ENCODE measurements at places on chromosomes 1 and 21.

DNA sequence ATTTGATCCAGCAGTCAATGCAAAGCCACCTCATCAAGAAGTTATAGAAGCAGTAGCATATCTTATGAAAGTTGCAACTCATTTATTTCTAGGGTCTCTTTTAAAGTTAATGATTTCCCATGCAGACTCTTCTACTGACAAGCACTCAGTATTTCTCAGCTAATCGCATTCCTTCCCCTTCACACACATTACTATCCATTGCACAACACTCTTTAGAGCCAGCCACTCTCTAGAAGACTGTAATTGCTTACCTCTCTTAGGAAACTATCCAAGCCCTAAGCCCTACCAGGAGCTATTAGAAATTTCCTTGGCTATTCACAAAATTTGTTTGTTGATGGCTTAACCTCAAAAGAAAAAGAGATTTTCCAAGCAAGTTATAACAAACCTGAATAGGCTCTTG lies 106.0 kb downstream of the ADAMTS1 start:
- no peak for DNase-seq

- no peak for DNase-seq
Observed at GRCh38 chr1:52332411-52332810, 33.6 kb downstream of the CC2D1B start.

DNA sequence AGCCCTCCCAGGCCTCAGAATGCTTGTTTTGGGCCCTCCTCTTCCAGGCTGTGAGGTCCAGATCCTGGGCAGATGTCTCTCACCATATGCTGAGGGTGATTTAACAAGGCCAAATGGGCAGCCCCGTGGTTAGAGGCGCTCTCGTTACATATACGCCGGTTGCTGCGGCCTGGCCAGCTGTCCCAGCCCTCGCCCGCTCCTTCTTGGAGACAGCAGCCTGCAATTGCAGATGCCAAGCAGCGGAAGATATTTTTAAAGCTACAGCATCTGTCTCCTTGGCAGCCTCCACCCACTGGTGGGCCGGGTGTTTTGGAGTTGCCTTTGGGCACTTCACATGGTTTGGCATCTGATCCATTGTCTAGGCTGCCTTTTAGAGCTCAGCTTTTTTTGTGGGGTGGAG lies 178.8 kb upstream of the NFIA start:
- no peak for DNase-seq

GRCh38 chr21:26332867-26333266 lies 162.3 kb upstream of the APP start:
- DNase-seq: no peak

- no peak for DNase-seq
Observed at GRCh38 chr1:37602750-37603694, 7.3 kb upstream of the GNL2 start.

- peak; percentile 66 for DNase-seq
Observed at GRCh38 chr1:60813071-60813470, 269.3 kb upstream of the NFIA start.

DNA sequence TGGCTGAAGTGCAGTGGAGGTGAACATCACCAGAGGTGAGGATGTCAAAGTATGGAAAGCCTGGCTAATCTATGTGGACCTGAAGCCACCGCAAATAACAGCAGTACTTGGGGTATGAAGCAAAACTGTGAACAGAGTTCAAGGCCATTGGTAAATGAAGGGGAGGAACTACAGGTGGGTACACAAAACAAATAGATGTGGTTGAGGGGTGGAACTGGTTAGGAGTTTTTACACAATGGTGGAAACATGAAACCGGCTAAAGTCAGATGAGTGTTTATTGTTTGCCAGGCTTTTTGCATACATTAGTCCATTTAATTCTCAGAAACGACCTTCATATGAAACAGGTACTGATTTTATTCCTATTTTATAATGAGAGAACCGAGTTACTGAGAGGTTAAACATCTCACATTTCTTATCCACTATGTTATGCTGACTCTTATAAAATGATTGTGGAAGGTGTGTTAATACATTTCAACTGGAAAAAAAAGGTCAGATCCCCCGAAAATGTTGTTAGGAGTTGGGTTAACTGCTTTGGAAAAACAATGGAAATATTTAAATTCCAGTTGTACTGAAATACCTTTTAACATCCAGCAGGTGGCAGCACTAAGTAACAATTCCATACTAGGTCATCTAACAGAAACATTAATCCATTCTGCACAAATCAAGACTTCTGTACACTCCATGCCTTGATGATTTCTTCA lies 44.3 kb upstream of the GTF2B start:
- peak; percentile 12 for DNase-seq

DNA sequence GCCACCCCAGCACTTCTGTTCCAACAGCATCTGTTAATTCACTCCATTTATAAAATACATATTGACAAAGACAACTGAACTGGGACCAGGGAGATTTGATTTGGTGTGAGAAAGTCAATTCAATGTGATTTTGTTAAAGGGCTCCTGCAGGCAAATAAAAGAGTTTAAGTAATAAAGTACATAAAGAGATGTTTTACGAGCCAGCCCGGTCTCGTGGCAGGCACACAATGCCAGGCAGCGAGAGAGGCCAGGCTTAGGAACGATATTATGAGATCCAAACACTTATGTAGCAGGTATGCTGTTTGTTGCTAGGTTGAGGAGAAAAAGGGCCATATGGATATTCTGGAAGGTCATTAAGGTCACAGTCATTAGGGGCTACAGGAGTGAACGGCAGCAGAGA lies 227.1 kb downstream of the KCTD3 start:
- DNase-seq: no peak

DNA sequence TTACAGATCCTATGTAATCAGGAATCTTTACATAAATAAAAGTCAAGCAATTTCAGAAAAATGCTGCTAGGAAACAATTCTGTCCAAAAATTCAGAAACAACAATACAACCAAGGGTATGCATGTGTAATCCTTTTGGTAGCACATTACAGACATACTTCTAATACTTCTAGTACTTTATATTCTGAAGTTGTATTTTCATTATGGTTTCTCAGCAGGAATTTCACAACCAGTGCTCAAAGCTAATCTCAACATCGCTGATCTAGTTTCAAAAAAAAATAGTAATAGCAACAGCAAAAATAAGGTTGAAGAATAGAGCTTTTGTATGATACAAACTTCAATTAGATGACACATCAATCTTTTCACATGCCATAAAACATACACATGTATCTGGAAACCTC lies 545.2 kb downstream of the LTN1 start:
- DNase-seq: no peak

GRCh38 chr21:26758083-26758880 lies 86.9 kb downstream of the ADAMTS1 start:
- no peak for DNase-seq

- DNase-seq: no peak
Observed at GRCh38 chr1:75615613-75616435, 4.9 kb upstream of the SLC44A5 start.

DNA sequence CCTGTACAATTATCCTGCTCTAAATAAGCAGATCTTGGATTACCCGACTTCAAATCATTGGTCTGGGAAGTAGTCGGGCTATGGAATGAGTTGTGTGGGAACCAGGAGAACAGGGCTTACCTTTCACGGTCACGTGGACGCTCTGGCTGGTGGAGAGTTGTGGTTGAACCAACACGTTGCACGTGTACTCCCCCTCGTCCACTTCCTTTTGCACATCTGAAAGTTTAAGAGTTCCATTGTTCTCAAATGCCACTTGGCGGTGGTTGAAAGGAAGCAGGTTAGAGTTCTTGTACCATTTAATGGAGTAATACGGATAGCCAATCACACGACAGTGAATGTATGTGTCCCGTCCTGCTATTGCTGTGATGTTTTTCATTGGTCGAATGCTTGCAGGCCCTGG lies 470.7 kb downstream of the PCP4 start:
- no peak for DNase-seq

DNA sequence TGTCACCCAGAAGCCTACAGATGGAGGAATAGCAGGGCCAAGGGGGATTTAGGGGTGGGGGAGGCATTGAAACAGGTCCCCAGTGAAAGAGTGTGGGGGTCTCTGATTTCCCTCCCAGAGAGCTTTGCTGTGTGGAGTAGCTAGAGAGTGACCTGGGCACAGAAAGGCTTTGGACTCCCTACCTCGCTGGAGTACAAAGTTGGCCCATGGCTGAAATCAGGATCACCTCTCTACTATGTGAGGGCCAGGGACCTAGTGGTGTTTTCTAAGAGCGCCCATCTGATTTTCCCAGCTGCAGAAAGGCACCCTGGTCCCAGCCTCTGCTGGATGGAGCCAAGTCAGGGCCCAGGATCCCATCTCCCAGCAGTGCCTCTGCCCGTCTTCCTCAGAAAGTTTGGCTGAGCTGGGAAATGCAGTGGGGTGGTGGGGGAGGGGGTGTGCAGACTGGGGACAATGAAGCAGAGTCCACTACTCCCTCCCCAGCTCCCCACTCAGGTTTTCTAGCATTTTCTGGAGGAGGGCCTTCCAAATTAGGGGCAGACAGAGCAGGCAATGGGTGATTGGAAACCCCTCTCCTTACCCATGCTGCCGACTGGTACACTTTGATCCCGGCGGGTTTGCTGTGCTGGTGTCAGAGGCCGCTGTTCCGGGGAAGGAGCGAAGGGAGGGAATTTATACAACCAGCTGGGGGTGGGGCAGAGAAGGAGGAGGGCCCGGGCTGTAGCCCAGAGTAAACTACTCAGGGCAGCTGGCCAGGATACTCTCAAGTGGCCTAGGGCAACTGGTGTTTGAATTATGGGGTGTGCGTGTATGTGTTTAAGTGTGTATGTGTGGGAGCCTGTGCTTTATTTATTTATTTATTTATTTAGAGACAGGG lies at the start of gene SELENBP1:
Gene SELENBP1 (minus strand): TSS at position 648 of the 877 bp plus-strand sequence. CDS start 64 bp downstream, at position 584.
- DNase-seq: peak; percentile 21

- DNase-seq: no peak
Observed at GRCh38 chr1:213075725-213076124, 24.7 kb downstream of the RPS6KC1 start.

- no peak for DNase-seq
Observed at GRCh38 chr1:30735124-30735523, 11.7 kb upstream of the MATN1 start.

- DNase-seq: no peak
Observed at GRCh38 chr21:28712411-28712810, 280.3 kb downstream of the LTN1 start.

GRCh38 chr1:201212461-201213055 lies 21.9 kb downstream of the IGFN1 start:
- no peak for DNase-seq

- no peak for DNase-seq
Observed at GRCh38 chr1:201059401-201059800, 35.9 kb upstream of the KIF21B start.
